ENCODE measurements at places on chromosomes 2 and 18. TPM values are rescaled to one million over a fixed set of nuclear protein-coding genes. Genes with fewer than 3 reads are reported as not detected.

Gene TUBB6
- 821 TPM for total RNA-seq

Gene BAZ2B
- total RNA-seq, result 34.3 TPM

Gene RNF25
- total RNA-seq, result 30.5 TPM

Gene HOXD1
- total RNA-seq, result not detected

Gene SMYD5
- 15.0 TPM for total RNA-seq

Gene SERPINB13
- total RNA-seq, result not detected

Gene RBM44
- 0.30 TPM for total RNA-seq
